ENCODE measurements at places on chromosomes 1 and 21.

DNA sequence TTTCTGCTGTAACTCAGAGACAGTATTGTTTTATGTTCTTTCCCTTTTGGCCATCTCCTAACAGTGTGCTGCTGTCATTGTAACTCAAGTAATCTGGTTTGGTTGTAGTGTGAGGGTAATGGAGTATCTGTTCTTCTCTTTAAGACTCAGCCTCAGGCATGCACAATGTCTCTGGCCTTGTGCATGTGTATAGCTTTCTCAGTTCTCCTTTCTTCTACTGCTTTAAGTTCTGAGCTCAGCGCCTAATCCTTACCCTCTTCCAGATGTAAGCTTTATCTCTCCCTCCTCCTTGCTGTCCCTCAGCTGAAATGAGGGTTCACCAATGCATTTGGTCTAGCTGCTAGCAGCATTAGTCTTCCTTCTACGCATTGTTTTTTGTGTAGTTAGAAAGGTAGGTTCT is 1420.4 kb upstream of the PRMT6 start:
- no peak for DNase-seq

- DNase-seq, result no peak
Measured at GRCh38 chr1:24825174-24825573, 79.9 kb downstream of the CLIC4 start.

DNA sequence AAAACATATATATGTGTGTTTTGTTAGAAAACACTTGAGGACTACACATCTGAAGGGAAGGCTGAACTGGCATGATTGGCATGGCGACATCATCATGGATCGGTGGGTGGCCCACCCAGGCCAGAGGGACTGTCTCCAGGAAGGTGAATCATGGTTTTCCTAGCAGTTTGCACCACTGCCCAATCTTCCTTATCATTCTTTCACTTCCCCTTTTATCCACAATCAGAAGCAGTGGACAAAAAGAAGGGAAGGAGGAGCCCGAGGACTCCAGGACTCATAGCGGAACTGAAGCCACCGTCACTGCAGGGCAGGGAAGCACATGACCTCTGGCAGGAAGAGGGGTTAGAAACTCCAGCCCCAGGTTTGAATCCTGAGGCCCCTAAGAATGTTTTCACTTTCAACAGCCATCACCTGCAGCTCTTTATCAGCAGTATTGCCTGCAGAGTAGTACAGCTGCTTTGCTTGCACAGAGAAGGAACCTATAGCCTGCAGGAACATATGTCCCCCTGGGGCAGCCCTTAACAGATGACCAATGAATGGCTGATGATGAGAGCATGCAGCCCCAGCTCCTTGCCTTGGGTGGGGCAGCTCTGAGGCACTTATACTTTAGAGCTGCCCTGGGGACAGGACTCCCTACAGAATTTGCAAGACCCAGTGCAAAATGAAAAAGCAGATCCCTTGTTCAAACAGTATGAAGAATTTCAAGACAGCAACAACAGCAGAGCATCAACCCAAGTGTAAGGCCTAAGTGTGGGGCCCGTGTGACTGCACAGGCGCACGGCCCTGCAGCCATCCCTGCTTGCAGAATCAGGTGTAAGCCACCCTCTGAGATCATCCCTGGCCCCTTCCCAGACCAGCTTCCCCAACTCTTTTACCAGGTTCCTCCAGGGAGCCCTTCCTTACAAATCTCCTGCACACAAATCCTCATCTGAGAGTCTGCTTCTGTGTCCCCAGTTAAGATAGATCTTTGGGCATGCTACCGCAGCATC is 241.8 kb upstream of the IRF2BP2 start:
- DNase-seq, result peak; percentile 21

- no peak for DNase-seq
Measured at GRCh38 chr1:53063744-53064515, 1.9 kb downstream of the PODN start.

DNA sequence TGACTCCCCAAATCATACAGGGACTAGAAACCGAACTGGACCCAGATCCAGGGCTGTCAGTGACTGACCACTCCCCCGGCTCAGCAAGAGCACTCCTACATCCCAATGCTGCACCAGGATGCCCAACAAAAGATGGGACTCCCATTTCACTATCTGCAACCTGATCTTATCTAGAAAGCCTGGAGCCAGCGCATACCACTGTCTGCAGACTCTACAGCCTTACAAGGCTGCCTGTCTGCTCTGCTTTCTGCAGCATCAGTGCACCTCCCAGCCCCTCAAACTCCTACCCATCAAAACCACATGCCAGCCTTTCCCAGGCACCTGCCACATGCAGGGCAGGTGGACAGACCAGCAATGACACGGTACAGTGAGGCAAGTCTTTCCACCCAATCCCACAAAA is 52.2 kb downstream of the SSBP3 start:
- no peak for DNase-seq

DNA sequence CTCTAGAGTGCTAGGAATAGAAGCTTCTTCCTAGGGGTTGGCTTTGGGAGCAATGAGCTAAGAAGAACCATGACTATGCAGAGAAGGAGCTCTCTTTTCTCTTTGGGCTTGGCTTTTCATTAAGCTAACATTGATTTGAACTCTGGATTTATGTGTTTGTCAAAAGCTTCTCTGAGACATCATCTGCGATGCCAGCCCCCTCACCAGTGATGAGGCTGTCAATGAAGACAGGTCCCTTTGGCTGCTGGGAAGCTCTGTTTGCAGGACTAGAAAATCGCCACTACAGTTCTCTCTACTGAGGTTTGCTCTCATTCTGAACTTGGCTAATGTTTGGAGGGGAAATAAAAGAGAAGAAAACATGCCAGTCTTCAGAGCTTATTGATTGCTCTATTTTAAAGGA is 185.0 kb downstream of the PCP4 start:
- DNase-seq, result no peak

DNA sequence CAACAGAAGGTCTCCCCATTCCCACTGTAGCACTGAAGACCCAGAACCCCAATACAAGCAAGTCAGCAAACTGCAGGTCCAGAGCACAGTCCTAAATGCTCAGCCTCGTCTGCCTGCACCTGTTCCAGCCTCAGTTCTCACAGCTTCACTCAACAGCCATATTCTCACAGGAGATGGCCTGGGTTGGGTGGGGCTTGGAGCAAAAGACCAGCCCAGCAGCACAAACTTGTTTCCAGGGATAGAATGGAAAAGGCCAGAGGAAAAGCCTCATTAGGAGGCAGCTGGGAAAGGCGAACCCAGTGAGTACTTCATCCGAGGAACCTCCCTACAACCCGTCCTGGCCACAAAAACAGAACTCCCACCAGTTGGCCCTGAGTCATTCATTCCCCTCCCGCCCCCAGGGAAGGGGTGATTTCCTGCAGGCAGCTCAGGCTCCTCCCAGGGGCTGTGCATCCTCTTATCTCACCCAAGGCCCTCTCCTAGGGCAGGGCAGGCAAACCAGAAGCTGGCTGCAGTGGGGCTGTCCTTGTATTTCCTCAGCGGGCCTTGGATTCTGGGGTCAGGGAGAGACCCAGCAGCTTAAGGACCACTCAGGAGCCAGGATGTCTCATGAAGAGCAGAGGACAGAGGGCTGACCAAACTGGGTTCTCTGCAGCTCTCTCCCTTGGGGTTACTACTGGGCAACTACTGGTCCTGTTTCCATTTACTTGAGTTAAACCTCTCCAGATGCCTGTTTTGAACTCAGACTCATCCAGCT is 7.4 kb upstream of the MPL start:
- DNase-seq, result no peak

GRCh38 chr21:46000731-46001641 is 19.4 kb downstream of the COL6A1 start:
- no peak for DNase-seq

DNA sequence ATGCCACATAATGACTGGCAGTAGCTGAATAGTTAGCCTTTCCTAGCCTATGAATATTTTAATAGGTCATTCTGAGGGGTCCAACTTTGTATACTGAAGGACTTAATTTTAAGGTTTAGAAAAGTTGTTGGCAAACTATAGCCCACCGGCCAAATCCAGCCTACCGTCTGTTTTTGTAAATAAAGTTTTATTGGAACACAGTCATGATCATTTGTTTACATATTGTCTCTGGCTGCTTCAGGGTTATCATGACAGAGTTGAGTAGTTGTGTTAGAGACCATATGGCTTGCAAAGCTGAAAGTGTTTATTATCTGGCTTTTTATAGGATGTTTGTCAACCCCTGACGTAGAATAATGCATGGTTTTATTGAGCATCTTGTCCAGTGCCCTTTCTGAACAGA is 73.4 kb downstream of the NTMT2 start:
- DNase-seq, result no peak

GRCh38 chr1:48294656-48295055 is 72.1 kb downstream of the SLC5A9 start:
- DNase-seq, result no peak

All from midbrain (tissue), 1 donor.